ENCODE measurements at places on chromosomes 5 and 9. TPM values are rescaled to one million over a fixed set of nuclear protein-coding genes. Genes with fewer than 3 reads are reported as not detected.

WDR38 gene
- 0.30 TPM for polyA plus RNA-seq

PCDHB4 gene
- polyA plus RNA-seq: 0.34 TPM

DDX41 gene
- 71.3 TPM for polyA plus RNA-seq

ABO gene
- 1.3 TPM for polyA plus RNA-seq

TMEM174 gene
- polyA plus RNA-seq: 0.02 TPM

B4GALT7 gene
- polyA plus RNA-seq: 29.1 TPM

COL15A1 gene
- 3.8 TPM for polyA plus RNA-seq

AUH gene
- polyA plus RNA-seq: 41.5 TPM

UTP15 gene
- polyA plus RNA-seq: 8.6 TPM

All from thymus (tissue), 14 donors.